ENCODE measurements at places on chromosomes 16 and 17.

GRCh38 chr16:46883353-46883689 is 841 bp upstream of the GPT2 start:
- DNase-seq, result no peak

- peak; percentile 79 for DNase-seq
These were observed 105.3 kb downstream of the IRX5 start for GRCh38 chr16:55035956-55036355.

GRCh38 chr17:40884708-40885512 is at the start of gene KRT20:
Gene KRT20 (minus strand): TSS chr17:40885242. CDS start chr17:40885185, 57 bp downstream.
- no peak for DNase-seq

GRCh38 chr17:530851-531250 is 178.2 kb upstream of the RPH3AL start:
- DNase-seq, result no peak

DNA sequence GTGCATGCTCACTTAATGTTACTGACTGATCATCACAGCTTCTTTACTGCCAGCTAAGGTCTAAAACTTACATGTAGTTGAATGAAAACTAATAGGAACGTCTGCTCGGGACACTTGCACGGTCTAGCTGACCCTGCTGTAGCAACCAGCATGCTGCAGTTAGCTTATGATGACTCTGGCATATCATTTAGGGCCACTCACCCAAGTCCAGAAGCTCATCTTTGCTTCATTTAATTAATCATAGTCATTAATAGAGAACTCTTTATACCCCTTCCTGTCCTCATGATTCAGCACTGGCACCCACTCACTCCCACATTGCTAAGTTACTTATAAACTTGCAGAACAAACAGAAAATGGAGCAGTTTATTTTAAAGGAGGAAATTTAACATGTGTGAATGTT is 136.3 kb downstream of the NLK start:
- no peak for DNase-seq
